Coronary artery (tissue), 2 donors: ENCODE measurements at places on chromosomes 13 and 19.
A peak's percentile ranks its signal among the peaks of the same experiment; 100 is the strongest.

DNA sequence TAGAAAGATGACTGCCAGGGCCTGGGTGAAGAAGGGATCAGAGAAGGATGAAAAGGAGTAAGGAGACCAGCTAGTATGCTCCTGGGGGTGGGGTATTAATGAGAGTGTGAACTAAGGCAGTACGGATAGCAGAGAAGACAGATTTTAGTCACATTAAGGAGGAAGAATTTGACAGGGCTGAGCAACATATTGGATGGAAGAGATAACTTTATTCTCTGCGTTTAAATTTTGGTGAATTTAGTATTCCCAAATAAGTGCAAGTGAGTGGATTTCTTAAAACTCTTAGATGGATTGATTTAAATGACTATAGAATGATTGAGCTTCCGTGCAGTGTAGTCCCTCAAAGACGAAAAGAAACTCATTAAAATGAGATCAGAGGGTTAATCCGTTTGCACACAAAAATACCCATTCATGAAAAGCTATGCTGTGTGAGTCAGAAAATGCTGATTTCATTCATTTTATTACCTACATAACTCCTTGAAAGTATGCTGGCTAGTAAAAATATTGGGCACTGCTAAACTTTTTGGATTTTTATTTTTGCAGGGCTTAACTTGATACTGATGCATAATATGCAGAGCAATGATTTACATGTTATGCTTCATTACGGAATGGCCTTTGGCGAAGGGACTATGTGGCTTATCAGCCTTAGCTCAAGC is 54.1 kb downstream of the WDFY2 start:
- no peak for DNase-seq

DNA sequence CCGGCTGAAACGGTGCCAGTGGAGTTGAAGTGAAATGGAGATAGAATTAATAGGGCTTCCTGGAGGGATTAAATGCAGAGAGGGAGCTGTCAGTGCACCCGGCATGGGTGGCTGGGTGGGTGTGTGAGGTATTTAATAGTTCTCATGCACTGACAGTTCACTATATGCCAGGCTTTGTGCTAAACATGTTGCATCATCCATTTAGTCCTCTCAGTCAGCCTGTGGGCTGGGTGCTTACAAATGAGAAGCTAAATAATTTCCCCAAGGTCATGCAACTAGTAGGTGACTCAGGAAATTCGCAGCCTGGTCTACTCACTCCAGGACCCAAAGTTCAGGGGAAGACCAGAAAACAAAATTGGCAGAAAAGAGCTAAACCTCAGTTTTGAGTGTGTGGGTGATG is 63.5 kb upstream of the SPATA13 start:
- no peak for DNase-seq

DNA sequence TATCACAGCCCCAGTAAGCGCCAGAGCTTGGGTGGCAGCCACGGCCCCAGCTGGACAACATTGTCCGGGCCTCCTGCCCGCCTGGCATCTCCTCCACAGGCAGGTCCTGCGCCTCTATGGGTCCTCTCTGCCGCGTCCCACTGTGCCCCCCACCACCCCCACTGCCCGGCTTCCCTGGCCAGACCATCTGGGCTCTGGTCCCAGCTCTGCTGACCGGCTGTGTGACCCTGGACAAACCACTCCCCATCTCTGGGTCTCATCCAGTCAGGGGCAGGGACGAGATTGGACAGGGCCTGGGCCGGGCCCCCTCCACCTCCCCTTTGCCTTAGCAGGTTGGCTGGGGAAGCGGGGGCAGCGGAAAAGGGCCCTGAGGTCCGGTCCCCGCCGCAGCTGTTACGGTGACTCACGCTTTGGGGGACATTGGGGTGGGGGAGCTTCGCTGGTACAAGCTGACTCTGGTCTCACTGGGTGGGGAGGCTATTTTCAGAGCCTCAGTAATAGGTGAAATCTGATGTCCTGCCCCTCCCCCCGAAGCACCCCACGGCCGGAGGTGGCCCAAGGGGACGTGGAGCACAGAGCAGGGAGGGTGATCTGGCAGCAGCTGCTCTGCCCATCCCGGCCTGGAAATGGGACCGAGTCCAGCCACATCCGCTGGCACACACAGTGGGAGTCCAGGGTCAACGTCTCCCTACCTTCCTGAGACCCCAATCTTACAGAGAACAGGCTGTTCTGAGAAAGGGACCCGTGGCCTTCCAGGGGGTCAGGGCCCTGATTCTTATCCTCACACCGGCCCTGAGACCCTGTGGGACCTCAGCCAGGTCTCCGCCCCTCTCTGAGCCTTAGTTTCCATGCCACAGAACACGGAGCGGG is 9.1 kb downstream of the NFIC start:
- peak; percentile 99 for DNase-seq

GRCh38 chr13:96338030-96338429 is 248.1 kb downstream of the HS6ST3 start:
- DNase-seq, result no peak

GRCh38 chr13:80299046-80299445 is 41.9 kb downstream of the SPRY2 start:
- DNase-seq, result no peak

GRCh38 chr19:19637186-19637522 is 6.3 kb downstream of the GMIP start:
- DNase-seq, result no peak

GRCh38 chr19:2294687-2295335 is 12.8 kb upstream of the PEAK3 start:
- DNase-seq, result no peak

DNA sequence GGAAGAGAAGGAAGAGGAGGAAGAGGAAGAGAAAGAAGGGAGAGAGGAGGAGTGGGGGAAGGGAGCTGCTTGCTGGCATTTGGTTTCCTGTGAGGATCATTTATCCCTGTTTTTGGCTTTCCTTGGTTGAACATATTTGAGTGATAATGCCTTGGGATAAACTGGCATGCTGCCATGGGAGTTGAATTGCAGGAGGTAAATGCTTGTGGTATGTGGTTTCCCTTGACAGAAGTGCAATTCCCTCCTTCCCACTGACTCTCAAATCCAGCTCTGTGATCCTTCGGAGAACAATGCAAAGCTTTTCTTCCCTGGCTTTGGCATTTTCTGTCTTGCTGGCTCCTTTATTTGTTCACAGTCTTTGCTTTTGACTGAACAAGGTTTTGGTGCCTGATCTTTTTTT is 27.2 kb upstream of the CBY2 start:
- DNase-seq, result no peak

DNA sequence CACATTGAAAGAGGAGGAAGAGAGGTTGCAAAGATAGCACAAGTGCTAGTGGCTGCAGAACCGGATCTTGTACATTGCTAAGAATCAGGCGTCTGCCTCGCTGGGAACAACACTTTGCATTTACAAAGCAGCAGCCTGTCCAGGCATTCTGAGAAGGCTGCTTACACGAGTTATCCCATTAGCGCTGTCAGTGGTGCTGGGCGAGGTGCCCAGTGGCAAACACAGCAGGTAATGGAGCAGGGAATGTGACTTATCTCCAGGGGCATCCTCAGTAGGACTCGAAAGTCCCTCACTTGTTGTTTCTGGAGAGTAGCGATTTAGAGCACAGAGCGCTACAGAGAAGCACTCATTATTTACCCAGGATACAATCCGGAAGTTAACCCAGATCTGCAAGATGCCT is 209.6 kb downstream of the OLFM4 start:
- no peak for DNase-seq

DNA sequence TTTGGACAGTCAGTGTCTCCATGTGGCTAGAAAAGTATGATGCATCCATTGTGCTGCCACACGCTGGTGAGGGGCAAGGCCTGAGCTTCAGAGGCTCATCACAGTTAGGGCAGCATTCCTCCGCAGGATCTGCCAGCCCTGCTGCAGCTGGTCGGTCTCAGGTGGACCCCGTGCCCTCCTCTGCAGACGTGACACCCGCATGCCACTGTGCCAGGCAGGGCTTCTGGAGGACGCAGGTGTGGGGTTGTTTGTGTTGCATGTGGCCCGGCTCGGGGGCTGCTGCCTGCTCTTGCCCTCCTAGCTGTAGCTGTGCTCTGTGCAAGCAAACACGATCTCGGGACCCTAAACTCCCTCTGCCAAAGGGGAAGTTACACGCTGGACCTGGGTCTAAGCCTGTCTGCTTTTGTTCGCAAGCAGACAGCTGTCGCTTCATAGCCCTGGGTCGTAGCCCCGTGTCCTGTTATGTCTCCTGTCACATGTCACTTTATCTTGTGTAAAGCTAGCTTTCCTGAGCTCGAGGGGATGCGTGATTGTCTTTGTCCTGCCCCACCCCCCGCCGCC is 45.3 kb downstream of the SLC7A9 start:
- no peak for DNase-seq

DNA sequence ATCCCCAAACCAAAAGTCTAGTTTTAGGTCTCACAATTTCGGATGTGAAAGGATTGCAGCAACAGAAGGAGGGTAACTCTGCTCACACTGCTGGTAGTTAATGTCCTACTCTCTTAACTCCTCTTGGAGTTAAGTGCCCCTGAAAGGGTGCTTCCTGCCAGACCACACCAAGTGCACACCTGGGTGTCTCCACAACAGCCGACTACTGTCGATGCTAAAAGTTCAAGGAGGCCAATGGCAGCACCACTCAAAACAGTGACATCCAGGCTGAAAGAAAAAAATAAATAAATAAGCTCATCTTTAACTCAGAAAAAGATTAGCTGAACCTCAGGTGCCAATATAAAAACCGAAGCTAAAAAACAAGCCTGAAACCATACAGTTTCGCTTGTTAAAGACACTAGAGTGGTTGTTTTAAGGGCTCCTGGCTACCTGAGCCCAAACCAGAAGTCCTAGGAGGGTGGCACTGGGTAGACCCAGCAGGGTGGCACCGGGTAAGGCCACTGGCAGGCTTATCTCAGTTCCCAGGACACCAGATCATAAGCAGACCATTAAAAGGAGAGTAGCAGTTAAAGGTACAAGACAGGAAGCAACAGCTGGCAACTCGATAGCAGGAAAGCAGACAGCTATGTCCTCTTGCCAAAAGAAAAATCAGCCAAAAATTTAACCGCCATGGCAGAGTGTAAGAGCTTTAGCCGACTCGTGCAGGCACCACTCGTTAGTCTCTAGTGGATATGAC is 39.3 kb downstream of the BRD4 start:
- no peak for DNase-seq

GRCh38 chr13:32310134-32310706 is 4.9 kb downstream of the ZAR1L start:
- DNase-seq, result no peak

- no peak for DNase-seq
Measured at GRCh38 chr19:5150902-5151741, 182.2 kb downstream of the KDM4B start.

DNA sequence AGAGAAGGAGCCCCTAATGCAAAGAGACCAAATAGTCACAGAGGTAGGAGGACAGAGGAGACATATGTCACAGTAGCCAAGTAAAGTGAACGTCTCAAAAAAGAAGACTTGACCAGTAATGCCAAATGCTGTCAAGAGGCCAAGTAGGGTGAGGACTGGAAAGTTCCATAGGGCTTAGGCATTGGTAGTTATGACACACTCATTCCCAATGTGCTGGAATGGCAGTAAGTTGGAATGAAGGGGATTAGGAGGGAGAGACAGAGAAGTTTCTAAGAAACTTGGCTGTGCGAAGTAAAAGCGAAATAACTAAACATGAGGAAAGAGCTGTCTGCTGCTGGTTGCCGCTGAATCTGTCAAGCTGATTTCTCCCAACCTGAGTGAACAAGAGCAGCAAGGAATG is 14.9 kb upstream of the FRY start:
- no peak for DNase-seq

DNA sequence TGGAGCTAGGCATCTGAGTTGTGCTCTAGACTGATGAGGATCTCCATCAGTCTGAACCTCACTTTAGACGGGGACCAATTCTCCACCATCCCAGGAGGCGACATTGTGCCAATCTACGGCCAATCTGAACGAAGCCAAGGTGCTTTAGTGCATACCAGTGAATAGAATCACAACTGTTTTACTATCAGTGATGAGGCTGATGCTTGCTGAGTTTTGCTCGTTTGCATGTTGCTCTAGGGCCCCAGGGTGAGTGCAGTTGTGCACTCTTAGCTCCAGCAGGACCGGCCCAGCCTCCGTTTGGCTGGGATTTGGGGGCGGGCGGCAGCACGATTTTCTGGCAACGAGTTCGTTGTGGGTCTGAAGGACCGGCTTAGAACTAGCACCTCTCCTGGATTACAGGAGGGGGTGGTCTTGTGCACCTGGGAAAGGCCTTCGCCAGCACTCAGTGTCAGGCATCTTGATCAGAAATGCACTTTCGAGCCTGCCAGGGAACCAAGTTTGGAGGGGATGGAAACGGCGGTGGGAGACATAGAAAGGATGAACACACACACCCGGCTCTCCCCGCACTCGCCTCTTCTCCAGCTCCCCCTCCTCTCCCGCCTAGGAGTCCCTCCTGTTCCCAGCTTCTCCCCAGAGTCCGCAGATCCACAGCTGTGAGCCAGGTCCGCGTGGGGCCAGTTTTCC is 4.4 kb downstream of the GSX1 start:
- DNase-seq, result no peak

- no peak for DNase-seq
Measured at GRCh38 chr13:48888613-48889012, 87.1 kb upstream of the FNDC3A start.

DNA sequence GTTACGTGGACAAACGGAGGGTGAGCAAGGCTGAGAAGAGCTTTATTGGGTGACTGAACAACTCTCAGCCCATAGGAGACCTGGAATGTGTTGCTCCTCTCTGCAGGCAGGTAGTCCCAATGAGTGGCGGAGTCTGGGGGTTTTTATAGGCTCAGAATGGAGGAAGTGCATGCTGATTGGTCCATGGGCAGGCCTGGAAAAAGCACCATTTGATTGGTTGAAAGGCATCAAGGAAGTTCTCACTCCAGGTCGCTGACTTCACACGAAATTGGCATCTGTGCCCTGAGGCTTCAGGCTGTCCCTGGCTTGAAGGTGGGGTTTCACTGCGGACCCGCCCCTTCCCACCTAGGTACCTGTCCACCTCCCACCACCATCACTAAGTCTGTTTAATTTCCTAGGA is 65.4 kb downstream of the SPATA13 start:
- DNase-seq, result no peak

DNA sequence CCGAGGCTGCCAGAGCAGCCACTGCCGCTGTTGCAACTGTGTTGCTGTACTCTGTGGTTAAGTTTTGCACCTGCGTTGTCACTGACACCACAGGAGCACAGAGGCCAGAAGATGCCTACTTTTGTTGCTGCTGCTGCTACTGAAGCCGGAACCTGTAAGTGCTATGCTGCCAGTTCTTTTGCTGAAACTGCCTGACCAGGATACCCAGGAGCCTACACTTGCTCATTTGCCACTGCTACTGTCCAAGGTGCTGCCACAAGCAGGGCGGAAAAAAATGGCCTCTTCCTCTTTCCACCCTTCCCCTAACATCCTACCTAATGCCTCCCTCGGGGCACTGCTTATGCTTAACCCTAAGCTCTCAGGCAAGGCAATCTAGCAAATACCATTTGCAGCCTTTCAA is 29.0 kb upstream of the NBEA start:
- no peak for DNase-seq

GRCh38 chr13:75473468-75473867 is 8.5 kb downstream of the TBC1D4 start:
- DNase-seq, result no peak

- DNase-seq, result no peak
Measured at GRCh38 chr13:20073775-20074174, 87.1 kb downstream of the GJA3 start.

- DNase-seq, result no peak
Measured at GRCh38 chr13:77896536-77896935, 22.1 kb downstream of the EDNRB start.
